ENCODE measurements at places on chromosomes 5 and 9.
A peak's percentile ranks its signal among the peaks of the same experiment; 100 is the strongest.

GRCh38 chr9:71690689-71691435, 77.5 kb downstream of the CEMIP2 start:
- no peak for DNase-seq

DNA sequence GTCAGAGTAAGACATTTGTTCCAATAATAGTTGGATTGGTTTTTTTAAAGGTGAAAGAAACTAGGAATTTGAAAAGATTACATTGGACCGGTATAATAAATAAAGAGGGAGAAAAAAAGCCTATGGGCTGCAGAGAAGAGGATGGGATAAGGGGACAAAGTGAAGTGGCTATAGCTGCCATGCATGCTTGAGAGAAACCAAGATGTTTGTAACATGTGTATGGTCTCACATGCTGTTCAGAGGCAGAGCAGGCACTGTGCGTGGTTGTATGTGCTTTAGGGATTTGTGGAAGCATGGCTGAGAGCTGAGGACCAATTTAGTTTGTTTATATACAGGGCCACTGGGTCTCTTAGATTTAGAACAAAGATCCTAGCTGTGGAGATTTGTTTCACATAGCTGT, 32.7 kb downstream of the LNPEP start:
- no peak for DNase-seq

- DNase-seq = no peak
Measured at GRCh38 chr5:89755024-89755423, 654.5 kb downstream of the CETN3 start.

- DNase-seq = no peak
Measured at GRCh38 chr5:50863534-50864170, 197.2 kb downstream of the PARP8 start.

- DNase-seq = no peak
Measured at GRCh38 chr5:10235350-10235749, 14.3 kb downstream of the ATPSCKMT start.

GRCh38 chr9:109463924-109464625, 34.0 kb downstream of the PTPN3 start:
- no peak for DNase-seq

- no peak for DNase-seq
Measured at GRCh38 chr9:118222375-118222774, 518.2 kb downstream of the TLR4 start.

- DNase-seq = no peak
Measured at GRCh38 chr5:140055152-140055551, 12.1 kb upstream of the NRG2 start.

DNA sequence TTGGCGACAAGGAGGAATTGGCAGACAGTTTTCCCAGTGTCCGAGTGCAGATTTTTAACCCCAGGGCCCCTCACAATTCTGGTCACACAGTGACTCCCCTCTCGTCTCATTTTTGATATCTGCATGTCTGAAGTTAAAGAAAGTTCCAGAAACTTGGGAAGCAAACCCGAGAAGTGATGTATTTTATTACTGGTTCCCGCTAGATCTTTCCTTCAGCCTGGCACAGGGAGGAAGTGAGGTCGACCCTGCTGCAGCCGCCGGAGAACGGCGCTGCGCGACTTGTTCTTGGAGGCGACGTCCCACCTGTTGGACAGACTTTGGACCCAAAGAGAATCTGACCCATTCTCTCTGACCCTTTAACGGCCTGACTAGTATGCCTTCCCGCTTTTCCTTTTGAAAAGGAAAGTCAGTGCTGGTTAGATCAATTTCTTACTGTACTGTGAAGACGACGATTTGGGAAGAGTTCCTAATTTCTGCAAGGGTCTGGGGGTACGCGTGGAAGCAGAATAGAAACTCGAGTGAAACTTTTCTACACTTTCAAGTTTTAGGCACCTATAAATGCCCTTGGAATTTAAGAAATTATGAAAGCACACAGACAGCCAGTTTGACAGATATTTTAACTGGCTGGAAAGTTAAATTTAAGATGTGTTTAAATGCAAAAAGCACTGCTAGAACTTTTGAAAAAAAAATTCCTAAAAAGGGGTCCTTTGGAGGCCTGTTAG, 744 bp downstream of the OTULIN start:
- no peak for DNase-seq

DNA sequence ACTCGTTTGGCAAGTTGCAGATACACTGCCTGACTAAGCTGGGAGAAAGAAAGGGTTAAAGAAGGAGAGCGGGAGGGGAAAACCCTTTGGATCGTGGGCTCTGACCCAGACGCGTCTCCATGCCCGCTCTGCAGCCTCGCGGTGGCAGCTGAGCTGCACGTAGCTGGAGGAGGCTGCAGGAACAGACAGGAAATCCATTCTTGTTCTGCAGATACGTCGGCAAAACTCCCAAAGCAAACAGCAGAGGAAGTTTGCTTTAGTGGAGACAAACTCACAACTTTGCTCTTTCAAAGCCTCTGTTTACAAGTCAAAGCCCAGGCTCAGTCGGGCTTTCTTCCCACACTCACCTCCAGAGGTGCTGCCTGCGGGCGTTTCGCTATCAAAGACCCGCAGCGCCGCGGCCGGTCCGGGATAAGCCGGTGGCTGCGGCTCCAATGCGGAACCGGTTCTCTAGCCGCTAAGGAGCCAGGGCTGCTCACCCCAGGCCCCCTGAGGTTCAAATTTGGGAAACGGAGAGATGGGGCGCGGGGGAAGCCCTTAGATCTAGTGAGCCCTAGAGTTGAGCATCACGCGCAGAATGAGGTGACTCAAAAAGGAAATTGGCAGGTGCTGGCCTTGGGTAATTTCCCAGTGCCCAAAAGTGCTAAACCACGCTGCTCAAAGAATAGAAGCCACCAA, 60.7 kb downstream of the MAT2B start:
- DNase-seq = peak; percentile 11

DNA sequence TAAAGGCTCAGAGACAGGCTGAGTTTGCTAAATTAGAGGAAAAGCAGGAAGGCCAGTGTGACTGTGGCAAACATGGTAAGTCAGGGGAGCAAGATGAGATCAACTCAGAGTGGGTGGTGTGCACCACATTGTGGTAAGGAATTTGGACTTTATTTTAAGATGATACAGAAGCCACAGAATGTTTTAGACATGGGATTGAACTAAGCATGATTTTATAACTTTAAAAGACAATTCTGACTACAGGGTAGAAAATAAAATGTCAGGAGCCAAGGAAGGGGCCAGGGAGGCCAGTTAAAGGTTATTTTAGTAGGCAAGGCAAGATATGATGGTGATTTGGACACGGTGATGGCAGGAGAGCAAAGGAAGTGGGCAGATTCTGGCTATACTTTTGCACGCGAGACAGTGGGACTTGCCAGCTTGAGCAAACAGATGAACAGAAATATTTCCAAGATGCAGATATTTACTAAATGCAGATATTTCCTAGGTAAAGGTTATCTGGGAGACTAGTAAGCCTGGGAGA, 53.9 kb downstream of the TSSK1B start:
- no peak for DNase-seq

DNA sequence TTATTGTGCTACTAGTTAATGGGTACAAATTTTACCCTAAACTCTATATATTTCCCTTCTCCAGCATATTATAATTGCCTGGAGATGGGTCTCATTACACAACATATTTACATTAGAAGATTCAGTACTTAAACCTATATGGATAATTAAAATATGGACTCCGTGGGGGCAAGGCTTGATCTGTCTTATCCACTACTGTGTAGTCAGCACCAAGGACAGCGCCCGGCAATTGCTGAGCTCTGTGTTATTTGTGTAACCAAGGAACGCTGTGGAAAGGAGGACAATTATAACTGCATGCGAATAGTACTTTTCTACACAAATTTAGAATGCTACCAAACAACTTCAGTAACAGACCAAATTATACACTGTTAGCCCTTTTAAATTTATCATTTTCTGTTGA, 77.7 kb downstream of the DNAH5 start:
- no peak for DNase-seq

GRCh38 chr5:68405026-68405684, 189.6 kb downstream of the PIK3R1 start:
- no peak for DNase-seq

DNA sequence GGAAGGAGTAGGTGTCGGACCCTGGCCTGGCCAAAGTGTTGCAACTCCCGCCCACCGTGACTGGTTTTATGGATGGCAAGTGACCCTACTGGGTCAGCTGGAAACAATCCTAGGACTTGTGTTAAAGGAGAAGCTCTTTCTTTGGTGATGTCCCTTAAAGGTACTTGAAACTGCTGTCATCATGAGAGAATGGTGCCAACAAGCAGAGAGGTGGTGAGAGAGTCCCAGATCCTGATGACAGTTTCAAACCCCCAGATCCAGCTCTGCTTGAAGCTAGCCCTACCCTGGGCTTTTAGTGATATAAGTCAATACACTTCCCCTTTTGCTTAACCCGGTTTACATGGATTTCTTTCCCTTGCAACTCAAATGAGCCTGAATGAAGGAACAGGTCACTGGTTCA, 72.5 kb upstream of the UBTD2 start:
- no peak for DNase-seq

DNA sequence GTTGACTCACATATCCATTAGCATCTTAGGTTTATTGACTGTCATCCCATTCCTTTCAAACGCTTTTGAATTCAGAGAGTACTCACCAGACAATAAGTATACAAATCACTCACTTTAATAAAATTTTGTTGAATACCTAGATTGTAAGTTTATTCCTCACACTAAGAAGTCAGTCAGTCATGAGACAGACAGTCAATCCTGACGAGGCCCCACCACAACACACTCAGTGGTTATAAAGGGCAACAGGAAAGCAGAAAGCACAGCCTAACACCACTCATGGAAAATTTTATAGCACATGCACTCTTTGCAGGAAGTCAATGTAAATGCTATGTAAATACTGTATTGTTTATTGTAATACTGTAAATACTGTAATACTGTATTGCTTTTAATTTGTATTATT, 176.3 kb upstream of the PTGER4 start:
- no peak for DNase-seq

GRCh38 chr9:103680581-103680980, 413.5 kb upstream of the SMC2 start:
- no peak for DNase-seq

- DNase-seq = peak; percentile 72
Measured at GRCh38 chr5:180831139-180832093, 28.8 kb upstream of the MGAT1 start.

- DNase-seq = no peak
Measured at GRCh38 chr9:101442318-101442717, 6.7 kb upstream of the ALDOB start.

DNA sequence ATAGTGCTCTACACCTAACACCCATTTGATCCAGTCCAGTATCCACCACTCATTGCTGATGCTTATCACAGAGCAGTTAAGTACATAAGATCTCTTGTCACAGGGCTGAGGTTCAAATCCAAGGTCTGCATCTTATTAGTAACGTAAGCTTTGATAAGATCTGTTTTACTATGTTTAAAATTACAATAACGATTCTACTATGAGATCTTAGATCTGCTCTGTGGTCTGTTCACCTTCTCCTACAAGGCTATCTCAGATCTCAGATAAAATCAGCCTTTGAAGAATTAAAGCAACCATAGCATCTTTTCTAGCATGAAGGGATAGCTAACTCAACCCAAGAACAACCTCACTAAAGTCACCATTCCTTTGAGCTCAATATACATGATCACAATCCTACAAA, 431.0 kb upstream of the RORB start:
- no peak for DNase-seq

- no peak for DNase-seq
Measured at GRCh38 chr9:120694559-120694958, 19.7 kb downstream of the MEGF9 start.

DNA sequence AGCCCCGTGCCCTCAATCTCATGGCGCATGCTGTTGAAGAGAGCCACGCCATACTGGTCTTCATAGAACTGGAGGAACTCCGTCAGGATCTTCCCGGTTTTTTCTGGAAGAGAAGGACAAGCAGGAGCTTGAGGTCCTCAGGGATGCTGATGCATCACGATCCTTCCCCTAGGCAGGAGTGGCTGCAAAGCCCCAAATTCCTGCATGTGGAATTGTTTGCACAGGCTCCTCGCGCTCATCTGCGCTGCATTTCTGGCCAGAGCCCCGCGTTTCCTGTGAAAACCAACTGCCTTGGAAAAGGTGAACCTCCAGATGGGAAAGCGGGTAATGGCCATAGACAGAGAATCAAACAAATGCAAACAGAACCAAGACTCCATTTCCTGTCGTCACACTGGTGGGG, 80.4 kb downstream of the LRSAM1 start:
- DNase-seq = no peak

GRCh38 chr5:127299678-127300077, 9.1 kb downstream of the MEGF10 start:
- no peak for DNase-seq

GRCh38 chr5:134124289-134125038, 10.0 kb downstream of the TCF7 start:
- DNase-seq = peak; percentile 43

DNA sequence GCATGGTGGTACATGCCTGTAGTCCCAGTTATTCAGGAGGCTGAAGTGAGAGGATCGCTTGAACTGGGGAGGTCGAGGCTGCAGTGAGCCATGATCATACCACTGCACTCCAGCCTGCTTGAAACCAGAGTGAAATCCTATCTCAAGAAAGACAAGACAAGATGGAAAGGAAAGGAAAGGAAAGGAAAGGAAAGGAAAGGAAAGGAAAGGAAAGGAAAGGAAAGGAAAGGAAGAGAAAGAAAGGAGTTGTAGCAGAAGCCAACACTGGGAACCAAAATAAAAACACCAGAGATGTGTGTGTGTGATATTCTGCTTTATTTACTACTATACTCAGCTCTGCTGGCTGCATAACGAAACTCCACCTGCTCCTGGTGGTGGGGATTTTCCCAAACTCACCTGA, 115.3 kb downstream of the DRD1 start:
- no peak for DNase-seq

DNA sequence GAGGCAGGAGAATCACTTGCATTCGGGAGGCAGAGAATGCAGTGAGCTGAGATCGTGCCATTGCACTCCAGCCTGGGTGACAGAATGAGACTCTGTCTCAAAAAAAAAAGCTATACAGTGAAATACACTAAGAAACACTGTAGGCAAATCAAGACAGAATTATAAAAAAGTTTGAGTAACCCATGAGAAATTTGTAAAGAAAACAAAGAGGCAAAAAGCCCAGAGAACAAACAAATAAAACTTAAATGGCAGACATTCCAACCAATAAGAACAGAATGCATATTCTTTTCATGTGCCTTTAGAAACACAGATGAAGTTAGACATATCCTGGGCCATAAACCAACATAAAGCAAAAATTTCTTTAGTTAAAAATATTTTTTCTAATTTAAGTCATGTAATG, 30.6 kb downstream of the ZNF169 start:
- DNase-seq = no peak

GRCh38 chr9:14112226-14112625, 201.7 kb downstream of the NFIB start:
- DNase-seq = no peak

GRCh38 chr5:24668050-24668449, 23.3 kb upstream of the CDH10 start:
- DNase-seq = no peak

GRCh38 chr9:85258236-85258635, 483.5 kb downstream of the AGTPBP1 start:
- no peak for DNase-seq

- no peak for DNase-seq
Measured at GRCh38 chr5:36881807-36882206, 5.2 kb downstream of the NIPBL start.

DNA sequence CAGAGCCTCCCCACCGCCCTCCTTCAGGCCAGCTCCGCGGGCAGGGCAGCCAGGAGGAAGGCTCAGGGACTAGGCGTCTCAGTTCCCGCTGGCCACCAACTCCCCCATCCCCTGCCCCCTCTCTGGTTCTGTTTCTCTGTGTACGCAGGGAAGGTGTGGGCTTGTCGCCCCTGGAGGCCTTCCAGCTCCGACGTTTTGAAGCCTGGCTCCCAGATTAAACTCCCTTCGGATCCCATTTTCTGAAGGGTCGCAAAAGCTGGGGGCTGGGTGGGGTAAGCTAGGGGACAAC, 346 bp downstream of the ATOX1 start:
- DNase-seq = no peak

All from CD4-positive, alpha-beta T cell treated with Interleukin-15 for 4 hours (primary cell).